ENCODE measurements at places on chromosomes 5 and 9.

- DNase-seq: no peak
Measured at GRCh38 chr5:96641368-96642280, 20.6 kb upstream of the CAST start.

DNA sequence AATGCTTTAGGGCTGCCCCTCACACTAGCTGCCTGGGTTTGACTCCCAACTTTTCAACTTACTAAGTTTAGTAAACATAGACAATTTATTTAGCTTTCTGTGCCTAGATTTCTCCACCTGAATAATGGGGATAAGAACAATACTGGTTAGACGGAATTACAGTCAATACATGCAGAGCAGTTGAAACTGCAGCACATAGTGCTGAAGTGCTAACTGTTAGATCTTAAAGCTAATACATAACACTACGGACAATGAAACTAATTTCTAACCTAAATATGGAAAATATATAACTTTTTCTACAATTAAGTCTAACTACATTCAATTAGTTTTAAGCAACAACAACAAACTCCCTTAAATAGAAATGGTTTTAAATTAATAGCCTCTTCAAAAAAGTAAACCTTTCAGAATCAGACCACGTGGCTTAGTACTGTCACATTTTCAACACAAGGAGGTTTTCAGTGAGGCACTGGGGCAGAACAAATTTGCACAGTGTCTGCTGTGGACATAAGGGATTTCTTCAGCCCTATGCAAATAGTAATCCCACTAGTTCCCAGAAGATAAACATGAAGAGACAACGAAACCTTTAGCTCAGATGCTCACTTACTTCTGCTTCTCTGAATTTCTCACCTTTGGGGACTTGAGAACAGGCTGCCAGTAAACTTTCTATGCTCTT is 293.4 kb downstream of the EDIL3 start:
- no peak for DNase-seq

DNA sequence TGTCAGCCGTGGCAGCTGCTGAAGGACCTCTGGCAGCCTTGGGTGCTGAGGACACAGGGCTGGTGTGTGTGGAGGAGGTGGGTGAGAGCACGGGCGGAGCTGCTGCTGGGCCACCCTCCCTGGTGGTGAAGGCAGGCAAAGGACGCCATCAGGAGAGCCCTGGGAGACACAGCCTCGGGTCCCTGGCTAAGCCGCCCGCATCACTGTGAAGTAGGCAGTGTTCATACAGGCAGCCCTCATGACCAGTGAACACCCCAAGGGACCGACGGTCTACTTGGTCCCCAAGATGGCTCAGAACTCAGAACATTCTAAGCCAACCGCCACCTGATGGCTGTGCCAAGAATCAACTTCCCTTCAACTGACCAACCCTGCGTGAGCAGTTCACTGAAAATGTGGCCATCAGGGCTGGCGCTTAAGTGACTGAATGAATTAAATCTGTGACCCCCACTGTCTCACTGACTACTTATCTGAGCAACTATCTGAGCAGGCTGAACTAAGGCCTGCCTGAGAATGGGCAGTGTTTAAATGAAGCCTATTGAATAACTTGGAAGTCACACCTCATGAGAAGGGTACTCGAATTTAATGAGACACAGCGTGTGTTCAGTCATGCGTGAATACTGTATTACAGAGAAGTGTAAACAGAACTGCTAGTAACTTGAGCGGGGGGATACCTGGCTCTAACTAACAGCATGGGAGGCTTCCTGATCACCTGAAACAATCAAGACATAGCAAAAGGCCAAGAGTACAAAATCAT is 54.7 kb upstream of the SIMC1 start:
- no peak for DNase-seq

DNA sequence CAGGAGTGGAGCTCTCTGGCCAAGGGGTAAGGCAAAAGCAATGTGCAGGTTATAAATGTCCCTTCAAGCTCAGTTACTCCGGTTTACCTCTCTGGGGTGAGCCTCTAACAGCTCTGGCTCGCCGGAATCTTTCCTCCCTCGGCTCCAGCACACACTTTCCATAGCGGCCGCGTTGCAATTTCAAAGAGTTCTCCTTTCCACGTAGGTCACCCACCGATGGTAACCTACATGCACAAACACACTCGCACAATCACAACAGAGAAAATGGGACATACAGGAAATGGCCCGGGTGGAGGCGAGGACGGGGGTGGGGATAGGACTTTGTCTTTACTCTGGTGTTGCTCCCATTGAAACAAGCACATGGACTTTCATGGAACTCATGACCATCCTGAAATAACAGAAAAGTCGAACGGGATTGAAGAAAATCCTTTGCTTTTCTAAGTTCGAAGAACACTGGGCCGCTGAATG is 1.2 kb downstream of the LHFPL2 start:
- no peak for DNase-seq

DNA sequence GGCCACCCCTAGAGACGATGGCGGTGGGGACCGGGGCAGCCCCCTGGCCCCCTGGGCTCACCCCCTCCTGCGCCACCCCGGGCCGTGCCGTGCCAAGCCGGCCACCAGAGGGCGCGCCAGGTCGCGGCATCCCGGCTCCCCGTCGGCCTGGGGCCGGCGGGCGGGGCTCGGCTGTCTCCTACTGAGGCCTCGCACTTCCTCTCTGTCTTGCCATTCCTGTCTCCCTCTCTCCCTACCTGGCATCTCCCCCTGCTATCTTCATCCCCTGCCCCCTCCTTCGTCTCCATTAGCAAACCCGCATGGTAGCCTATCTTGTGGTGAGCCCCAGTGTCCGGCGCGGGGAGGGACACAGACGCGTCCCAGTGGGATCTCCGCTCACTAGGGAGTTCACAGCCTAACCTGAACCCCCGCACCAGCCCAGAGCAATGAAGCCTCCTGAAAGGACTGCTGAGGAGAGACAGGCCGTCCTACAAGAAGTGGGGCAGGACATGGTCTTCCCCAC is 29.8 kb upstream of the FABP6 start:
- DNase-seq: peak; percentile 68

DNA sequence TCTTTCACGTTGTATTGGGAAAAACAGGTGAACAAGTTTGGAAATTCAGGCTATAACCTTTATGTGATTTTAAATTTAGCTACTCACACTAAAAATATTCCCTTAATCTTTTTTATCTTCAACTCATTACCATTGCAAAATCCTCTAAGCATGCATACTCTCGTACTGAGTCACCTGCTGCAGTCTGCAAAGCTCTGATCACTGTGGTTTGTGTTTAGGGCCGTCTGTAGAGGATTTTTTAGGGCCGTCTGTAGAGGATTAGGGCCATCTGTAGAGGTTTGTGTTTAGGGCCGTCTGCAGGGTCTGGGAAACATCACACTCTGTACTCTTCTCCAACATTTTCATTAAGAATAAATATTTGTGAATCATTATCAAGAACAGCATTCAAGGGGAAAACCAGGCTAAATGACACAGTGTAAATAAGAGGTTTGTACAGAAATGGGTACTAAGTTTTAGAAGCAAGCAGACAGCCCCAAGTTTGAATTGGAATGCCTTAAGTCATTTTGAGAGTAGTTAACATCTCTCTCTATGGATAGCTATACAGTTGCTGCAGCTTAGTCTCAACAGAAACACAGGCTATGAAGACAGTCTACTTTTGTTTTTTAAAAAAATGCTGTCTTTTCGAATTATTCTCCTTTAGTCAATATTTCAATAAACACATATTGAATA is 155.0 kb upstream of the TSLP start:
- DNase-seq: no peak

GRCh38 chr9:137052998-137053943 is 590 bp downstream of the ENTPD2 start:
- DNase-seq: no peak

- DNase-seq: no peak
Measured at GRCh38 chr5:178338750-178339144, 106.1 kb upstream of the PHYKPL start.

GRCh38 chr9:22446589-22446949 is at the start of gene DMRTA1:
Gene DMRTA1, plus strand, starts transcription at chr9:22446824. Its CDS starts 242 bp downstream, at chr9:22447066.
- no peak for DNase-seq

- DNase-seq: no peak
Measured at GRCh38 chr5:41641621-41642020, 131.2 kb upstream of the PLCXD3 start.

- no peak for DNase-seq
Measured at GRCh38 chr5:60738461-60738860, 38.5 kb upstream of the DEPDC1B start.

- DNase-seq: no peak
Measured at GRCh38 chr9:136939996-136940525, 4.5 kb downstream of the FBXW5 start.

DNA sequence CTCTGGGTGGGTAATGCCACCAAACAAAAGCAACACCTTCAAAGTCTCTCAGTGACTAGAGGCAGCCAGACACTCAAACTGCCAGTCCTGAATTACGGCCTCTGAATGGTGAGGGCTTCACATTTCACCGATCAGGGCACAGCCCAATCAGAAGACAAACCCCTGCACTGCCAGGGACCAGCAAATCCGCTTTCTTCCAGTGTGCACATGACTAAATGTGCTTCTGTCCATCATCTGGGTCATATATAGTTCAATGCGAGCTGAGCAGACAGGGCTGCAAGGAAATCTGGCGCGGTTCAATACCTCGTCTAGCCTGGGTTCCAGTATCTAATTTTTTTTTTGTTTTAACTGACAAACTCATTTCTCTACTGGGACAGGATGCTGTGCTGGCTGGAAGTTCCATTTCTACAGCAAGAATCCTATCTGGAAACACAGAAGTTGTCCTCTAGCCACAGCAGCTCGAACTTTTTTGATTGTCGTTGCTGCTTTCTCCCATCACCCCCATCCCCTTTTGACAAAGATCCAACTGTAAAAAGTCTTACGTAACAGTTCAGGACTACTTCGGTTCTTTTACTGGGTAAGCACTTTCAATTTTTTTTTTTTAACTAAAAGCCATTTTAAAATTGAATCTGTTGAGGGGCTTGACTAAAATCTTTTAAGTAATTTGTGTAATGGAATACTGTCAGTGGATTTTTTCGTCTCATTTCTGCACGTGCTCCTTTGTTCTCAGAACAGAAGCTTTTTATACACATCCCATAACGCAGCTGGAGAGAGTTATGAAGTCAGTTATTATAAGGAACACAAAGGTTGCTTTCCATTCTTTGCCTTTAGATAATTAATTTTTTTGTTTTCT is 112.7 kb downstream of the NR6A1 start:
- peak; percentile 5 for DNase-seq

DNA sequence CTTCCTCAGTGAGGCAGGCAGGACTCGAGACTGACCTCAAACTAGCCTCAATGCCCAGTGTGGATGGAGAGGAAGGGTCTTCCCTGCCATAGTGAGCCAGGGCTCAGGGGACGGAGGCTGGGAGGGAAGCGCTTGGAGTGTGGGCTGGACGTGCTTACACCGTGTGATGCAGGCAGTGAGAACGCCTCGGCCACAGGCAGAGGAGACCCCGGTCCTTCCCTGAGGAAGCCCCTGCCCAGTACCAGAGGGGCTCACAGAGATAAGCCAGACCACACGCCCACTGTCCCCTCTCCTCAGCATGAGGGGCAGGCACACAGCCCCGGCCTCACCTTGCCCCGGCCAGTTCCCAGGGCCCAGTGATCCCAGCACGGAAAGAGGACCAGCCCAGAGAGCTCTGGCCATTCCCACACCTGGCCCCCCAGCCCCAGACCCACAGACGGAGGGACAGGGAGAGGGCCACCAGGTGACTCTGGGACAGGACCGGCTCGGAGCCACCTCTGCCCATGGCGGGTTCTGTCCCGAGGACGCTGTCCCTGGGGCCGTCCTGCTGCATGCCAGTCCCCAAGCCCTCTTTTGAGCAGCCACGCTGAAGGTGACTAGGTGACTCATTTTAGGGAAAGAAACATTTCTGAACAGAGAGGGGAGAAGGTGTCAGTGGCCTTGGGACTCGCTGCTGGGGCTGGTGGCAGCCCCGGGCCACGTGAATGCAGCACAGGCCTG is 6.0 kb upstream of the NSMF start:
- no peak for DNase-seq

GRCh38 chr5:122515709-122516431 is 203.8 kb downstream of the SNCAIP start:
- DNase-seq: no peak

- no peak for DNase-seq
Measured at GRCh38 chr9:101063192-101063591, 34.7 kb downstream of the PLPPR1 start.

- no peak for DNase-seq
Measured at GRCh38 chr9:94082956-94083355, 1.3 kb upstream of the PTPDC1 start.

- DNase-seq: no peak
Measured at GRCh38 chr9:114958021-114958843, 27.8 kb upstream of the TNFSF8 start.

- no peak for DNase-seq
Measured at GRCh38 chr9:113649054-113649453, 185.5 kb downstream of the RGS3 start.

DNA sequence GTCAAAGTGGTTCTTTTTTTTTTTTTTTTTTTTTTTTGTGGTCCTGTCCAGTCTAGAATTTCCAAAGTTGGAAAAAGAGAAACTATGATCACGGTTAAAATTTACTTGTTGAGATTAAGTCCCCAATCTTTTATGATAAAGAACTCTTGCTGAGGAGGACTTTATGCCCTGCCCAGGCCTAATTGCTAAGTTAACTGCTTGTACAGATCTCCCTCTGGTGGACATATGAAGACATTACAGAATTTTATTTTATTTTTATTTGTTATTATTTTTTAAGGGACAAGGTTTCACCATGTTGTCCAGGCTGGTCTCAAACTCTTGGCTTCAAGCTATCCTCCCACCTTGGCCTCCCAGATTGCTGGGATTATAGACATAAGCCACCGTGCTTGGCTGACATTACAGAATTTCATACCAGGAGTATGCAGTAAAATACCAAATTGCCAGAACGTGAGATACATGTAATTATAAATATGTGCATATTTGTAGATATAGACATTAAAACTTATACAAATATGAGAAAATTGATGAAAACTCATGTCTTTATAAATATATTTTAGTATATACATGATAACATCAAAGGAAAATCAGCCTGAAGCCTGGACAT is 91.2 kb downstream of the RFK start:
- no peak for DNase-seq

DNA sequence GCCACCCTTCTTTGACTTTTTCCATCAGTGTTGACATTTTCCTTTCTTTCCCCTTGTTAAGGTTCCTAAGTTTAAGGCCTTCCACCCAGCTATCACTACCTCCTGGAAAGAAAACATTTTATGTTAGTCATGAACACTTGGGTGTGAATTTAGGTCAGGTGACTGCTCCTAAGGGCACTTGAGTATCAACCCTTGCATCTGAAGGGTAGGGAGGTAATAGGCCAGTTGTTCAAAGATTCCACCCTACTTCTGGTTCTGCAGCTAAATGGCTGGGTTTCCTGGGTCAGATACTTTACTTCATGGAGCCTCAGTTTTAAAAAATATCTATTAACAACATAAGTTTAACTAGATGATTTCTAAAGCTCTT is 49.1 kb upstream of the OSMR start:
- DNase-seq: no peak

DNA sequence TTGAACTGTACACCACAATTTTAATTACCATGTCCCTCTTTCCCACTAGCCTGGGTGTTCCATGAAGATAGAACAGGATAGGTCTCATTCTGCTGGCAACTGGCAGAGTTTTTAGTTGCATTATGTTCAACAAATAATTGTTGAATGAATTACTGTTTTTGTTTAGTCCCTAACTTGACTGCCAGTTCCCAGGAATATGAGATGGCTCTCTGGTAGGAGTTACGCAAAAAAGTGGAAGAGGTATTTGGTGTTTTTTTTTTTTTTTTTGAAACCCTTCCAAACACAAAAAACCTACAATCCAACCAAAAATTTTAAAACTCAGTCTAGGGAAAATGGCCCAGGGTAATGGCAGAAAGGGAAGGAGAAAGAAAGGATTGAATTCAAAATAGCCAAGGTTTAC is 153.6 kb downstream of the GNAQ start:
- DNase-seq: no peak

- DNase-seq: no peak
Measured at GRCh38 chr9:78462611-78463010, 165.7 kb downstream of the PSAT1 start.

Data from activated gamma-delta T cell treated with Interleukin-2 at 50 U/mL for 16 hours (primary cell).